Stimulated activated CD4-positive, alpha-beta T cell treated with anti-CD3 and anti-CD28 coated beads, Interleukin-1b, Interleukin-23, amount 100 ng/mL, for 48 hours (primary cell): ENCODE measurements at places on chromosomes 1 and 21.

- no peak for DNase-seq
Observed at GRCh38 chr1:165815725-165816124, 11.7 kb upstream of the UCK2 start.

DNA sequence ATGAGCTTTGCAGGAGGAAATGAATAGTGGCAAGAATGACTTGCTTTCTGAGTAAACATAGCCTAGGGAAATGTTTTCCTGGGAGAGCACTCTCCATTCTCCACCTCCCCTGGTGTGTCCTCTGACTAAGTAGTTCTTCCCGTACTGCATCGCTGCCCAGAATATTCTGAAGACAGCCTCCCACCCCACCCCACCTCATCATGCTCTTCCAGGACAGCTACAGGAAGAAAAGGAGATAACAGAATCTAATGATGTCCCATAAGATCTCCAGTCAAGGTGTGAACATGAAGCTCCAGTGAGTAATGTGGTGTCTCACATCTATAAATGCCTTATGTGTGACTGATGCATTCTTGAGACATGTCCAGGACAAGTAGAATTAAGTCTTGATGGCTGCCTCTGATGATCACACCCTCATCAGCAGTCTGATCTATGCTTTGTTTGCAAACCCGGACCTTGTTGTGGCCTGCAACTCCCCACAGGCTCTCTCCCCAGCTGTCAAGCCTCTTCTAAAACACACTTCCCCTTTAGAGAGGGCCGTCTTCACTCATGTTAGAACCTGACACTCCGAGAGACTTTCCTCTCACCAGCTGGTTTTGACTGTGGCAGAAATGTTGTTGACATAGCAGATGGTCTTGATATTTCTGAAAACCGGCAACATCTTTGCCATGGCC is 183.0 kb downstream of the CYYR1 start:
- DNase-seq, result no peak

- DNase-seq, result no peak
Observed at GRCh38 chr21:25953659-25954058, 216.9 kb downstream of the APP start.

GRCh38 chr1:89975540-89976125 is 19.3 kb upstream of the ZNF326 start:
- no peak for DNase-seq

- no peak for DNase-seq
Observed at GRCh38 chr1:225441314-225442122, 13.7 kb upstream of the LBR start.

DNA sequence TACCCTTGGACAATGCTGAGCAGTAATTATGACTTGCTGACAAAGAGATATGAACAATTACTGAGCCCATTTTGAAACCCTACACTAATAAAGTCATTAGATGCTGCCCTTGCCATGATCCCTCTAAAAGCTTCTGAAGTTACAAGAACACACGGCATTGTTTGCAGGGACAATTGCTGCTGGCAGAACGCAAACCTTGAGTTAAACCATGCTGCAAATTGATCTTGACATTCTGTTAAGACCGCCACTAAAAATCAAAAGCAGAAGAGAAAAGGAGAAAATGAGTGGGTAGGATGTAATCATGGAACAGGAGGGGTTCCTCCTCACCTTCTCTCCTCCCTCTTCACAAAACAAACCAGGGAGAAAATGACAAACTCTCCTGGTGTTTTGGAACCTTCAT is 136.2 kb upstream of the DMRTA2 start:
- no peak for DNase-seq

DNA sequence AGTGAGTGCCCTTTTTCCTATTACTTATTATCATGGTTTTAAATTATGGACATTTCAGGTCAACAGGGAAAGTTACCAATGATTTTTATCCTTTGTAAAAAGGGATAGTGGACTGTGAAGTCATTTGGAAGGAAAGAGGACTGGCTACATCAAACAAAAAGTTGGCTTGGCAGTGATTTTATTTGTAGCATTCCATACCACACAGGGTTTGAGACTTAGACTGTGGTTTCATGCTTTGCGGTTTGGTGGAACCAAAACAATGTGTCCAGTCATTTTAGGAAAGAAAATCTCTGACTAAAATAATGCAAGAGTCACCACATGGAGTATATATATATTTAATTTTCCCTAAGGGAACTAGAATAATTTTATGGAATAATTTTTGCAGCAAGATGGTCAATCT is 239.5 kb downstream of the HMCN1 start:
- DNase-seq, result no peak

GRCh38 chr1:178450871-178451270 is 45.9 kb downstream of the CLEC20A start:
- DNase-seq, result no peak

- DNase-seq, result no peak
Observed at GRCh38 chr1:3627515-3628253, 2.9 kb downstream of the TPRG1L start.

DNA sequence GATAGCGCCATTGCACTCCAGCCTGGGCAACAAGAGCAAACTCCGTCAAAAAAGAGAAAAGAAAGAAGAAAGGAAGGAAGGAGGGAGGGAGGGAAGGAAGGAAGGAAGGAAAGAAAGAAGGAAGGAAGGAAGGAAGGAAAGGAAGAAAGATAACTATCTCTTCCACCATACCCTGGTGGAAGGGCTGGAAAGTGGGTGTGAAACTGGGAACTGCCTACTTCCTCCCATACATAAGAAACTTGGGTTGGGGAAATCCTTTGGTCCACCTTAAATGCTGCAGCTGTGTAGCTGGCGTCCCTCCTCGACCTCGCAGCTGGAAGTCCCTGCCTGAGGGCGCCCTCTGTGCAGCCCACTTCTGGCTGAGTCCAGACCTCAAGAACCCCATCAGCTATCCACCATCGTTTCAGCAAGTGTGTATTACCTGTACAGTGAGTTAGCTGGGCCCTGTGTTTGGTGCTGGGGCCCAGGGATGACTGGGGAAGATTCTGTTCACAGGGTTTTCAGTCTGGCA is 4.6 kb upstream of the FAM167B start:
- DNase-seq, result no peak

GRCh38 chr1:245432228-245432875 is 277.6 kb downstream of the KIF26B start:
- DNase-seq, result no peak

- DNase-seq, result no peak
Observed at GRCh38 chr1:234745844-234746797, 136.1 kb upstream of the IRF2BP2 start.

DNA sequence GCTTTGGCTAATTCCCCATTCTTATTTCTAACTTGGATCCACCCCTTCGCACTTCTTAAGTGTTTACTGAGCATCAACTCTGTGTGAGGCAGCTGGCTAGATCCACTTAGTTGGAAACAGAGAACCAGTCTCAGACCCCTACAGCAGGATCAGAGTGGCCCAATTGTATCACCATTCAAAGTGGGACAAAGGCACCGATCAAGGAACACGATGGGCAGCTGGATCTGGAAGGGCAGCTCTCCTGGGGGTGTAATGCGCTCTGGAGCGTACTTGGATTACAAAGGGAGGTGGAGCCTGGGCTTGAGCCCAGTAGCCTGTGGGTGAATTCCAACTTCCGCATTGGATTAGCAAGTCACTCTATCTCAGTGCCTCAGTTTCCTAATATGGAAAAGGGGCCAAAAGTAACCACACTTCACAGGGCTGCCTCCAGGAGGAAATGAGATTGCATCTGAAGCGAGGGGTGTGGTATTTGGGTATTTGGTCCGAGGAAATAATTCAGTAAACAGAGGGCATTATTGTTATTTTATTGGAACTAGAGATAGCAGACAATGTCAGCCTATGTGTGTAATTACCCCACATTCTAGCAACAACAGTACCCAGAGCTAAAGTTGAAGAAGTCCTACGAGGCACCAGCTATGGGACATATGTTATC is 11.9 kb downstream of the ECE1 start:
- no peak for DNase-seq

GRCh38 chr1:93907718-93908117 is 1.5 kb downstream of the GCLM start:
- DNase-seq, result no peak

DNA sequence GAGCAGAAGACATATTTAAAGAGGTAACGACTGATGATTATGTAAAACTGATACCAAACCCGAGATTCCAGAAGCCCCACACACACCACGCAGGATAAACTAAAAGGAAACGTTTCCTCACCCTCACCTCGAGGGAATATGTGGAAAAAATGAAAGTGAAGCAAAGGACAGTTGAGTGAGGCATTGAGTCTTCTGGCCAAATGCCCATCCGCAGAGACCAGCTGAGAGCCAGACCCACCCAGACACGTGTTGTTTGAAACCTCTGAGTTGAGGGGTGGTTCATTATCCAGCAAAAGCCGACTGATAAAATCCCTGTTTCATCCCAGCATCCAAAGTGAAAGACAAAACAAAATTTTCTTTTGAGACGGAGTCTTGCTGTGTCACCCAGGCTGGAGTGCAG is 29.6 kb upstream of the PCBP3 start:
- DNase-seq, result no peak

DNA sequence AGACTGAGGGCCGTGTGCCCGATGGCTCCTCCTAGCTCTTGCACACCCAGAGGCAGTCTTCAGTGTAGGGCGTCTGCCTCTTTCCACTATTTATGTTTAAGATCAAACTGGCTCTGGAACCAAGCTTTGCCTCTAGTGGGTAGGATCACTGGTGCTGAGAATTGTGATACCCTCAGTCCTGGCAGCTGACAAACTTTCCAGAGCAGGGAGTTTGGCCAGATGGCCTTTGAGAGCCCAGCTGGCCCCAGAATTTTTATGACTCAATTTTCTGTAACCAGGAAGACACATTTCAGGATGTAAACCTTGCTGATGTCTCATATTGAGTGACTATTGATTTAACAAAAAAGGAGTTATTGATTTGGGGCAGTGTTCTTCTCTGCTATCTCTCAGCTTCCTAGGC is 6.7 kb downstream of the COQ8A start:
- no peak for DNase-seq

DNA sequence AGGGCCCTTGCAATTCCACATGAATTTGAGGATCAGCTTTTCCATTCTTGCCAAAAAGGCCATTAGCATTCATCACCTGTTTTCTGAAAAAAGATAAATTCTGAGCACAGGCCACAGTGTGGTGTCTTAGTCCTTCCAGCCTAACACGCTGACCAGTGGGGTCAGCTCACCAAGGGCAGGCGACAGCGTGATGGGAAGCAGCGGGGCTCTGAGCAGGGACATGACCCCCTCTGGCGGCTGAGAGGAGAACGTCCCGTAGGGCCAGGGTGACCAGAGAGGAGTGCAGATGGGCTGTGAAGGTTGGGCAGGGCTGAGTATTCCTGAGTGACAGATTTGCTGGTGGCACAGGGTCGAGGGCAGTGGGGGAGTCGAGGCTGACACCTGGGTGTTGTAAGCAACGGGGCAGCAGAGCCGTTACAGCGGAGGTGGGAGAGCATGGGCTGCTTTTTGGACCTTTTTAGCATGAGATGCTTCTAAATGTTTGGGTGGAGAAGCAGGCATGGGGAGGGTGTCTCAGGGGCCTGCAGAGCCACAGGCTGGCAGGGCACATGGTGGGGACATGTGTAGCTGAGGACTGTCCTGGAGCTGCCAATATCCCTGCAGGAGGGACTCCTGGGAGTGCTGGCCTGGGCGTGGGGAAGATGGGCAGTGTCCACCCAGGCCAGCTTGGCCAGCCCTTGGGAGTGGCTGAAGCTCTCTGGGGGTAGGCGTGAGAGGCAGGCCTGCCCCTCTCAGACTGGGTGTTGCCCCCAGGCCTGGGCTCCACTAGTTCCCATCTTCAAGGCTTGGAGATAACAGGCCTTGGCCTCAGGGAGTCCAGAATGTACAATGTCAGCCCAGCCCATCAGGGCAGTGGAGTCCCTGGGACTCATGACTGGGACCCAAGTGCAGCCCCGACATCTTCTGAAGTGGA is 8.6 kb upstream of the CALML6 start:
- DNase-seq, result peak; percentile 69

- DNase-seq, result no peak
Observed at GRCh38 chr1:119884711-119885110, 11.6 kb downstream of the ADAM30 start.

- DNase-seq, result no peak
Observed at GRCh38 chr21:31983120-31983519, 110.3 kb downstream of the HUNK start.

DNA sequence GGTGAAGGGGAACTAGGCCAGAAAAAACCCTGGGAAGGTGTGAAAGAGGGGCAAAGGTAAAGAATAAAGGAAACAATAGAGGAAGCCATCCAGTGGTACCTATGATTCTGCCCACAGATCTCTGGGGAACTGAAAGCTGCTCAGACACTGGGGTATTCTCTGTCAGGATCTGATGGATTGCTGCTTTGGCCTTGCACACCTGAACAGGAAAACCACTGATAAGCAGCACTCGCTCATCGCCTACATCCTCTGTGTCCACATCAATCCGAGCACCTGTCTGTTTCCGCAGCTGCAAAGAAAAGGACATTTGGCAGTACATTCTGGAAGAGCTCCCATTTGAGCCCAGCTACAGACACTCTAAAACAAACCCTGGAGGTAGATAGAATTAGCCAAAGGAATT is 10.4 kb downstream of the TDRKH start:
- no peak for DNase-seq

DNA sequence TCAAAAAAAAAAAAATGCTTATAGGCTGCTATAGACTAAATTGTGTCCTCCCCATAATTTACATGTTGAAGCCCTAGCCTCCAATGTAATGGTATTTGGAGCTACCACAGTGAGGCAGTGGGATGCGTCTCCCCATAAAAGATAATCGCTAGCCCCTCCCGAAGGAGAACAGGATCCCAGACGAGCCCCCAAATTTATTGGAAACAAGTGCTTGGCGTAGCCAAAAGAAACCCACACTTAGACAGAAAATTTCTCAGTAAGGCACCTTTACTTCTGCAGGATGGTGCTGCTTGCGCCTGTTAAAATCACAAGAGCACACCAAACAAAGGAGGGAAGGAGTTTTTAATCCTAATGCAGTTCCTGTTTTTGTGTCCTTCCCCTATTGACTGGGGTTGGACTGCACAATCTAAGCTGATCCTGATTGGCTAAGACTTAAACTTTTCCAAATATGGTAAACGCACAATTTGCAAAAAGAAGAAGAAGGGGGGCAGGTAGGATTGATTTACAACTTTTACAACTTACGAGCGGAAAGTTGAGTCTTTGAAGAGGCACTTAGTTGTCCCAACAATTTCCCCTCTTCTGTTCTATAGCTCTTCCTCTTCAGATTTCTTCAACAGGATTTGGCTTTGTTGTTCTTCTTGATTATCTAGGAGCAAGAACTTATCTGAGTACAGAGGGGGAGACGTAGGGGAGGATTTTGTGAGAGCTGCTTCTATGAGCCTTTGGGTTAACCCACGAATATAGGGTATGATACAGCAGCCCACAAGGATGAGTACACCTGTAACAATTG is 3.0 kb upstream of the IPP start:
- DNase-seq, result no peak

DNA sequence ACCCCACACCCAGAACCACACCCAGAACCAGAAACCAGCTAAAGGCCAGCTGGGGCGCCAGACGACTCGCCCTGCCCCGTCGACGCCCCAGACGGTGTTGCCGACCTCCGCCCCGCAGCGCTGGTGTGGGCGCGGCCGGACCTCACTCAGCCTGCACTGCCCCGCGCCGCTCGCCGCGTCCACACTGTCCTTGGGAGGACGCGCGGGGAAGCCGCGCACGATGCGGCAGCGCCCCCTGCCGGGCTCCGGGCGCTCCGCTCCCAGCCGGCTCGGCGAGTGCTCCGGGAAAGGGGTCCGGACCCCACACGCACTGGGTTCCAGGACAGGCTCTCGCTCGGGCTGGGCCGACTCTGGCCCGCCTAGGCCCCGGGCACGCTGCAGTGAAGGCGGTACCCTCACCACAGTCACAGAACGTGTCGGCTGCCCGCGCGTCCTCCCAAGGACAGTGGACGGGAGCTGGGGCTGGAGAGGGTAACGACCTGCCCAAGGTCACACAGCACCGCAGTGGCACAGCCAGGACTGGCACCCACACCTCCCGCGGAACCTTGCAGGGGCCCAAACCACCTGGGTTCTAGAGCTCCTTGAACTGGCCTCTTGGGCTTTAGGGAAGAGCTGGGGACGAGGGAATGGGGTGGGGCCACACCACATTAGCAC is 90.2 kb downstream of the DMRTA2 start:
- peak; percentile 38 for DNase-seq
